ENCODE measurements at places on chromosomes 5 and 9.

DNA sequence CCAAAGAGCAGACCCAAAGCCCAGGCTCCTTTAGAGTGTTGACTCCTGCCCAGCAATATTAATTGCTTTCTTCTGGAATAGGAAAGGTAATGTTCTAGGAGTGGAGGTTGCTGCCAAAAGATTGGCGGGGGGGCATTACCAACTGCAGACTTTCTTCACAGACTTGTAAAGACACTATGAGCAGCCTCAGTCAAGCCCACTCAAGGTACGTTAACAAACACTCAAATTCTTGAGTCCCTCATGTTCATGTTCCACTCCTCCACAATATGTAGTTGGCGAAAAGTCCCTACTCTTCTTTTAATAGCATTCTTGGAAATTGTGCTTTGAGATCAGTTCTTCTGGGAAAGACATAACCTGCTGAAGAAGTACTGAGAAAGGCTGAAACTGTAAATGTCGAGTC is 409.2 kb upstream of the KIF2A start:
- DNase-seq, result no peak

DNA sequence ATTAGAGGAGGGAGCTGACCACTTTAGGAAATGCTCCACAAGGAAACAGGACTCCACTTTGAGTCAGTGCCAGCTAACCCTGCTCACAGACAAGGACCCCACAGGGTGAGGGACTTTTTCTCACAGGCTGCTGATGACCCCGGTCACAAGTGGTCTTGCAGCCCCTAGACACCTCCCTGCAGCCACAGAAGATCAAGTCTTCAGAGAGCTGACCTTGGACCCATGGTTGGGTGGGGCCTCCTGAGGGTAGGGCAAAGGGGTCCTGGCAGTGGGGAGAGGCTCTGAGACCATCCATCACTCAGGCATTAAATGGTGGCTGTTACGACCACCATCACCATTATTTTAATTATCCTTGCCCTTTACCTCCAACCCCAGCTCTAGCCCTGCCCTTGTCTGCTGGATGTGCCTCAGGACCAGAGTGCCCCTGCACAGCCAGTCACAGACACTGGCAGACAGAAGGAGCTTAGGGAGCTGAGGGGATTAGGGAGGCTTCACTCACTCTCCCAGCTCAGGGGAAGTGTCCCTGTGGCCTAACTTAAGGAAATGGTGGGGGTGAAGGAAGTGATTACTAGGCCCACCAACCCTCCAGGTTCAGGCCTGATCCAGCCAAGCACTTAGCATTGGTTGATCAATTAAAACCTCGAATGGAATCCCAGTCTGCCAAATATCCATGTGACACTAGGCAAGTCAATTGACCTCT is 1.6 kb downstream of the ACSL6 start:
- DNase-seq, result no peak

DNA sequence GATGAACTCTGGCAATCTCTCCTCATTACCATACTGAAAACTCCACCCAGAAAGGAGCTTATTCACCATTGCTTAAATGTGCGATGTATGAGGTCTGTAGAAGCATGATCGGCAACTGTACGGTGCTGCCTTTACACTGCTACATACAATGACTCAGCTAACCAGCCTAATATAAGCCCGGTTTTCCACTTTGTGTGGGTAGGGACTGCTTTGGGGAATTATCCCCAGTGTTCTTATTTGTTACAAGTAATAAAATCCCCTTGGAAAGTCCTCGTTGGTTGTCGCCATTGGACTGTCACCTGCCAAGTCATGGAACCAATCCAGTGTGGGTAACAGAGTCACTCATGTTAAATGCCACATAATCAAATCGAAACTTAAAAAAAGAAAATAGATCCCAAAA is 23.5 kb upstream of the TENT2 start:
- DNase-seq, result no peak

DNA sequence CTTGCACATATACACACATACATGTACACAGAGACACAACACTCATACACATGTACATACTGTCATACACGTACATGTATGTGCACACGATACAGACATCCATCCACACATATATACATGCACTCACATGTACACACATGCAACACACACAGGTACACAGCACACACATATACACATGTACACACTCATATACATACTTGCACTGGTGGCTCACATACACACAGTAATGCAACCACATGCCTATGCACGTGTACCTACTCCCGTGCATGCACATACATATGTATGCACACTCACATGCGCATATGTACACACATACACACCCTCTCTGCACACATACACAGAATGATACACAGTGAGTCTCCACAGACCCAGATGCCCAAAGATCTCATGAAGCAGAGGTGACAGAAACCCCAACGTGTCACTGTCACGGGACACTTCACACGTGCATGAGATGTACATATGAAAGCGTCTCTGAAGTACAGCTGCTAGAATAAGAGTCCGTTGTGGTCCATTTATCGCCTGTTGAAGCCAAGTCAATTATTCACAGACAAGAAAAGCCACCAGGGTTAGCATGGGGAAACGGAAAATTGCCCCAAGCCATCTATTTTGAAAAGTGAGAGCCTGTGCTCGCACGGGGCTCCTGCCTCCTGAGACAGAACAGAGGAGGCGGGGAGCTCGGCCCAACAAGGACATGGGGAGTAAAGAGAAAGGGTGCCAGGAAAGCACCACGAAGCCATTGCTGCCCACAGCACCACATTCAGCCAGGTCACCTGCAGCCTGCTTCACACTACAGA is 24.9 kb downstream of the LPCAT1 start:
- no peak for DNase-seq

GRCh38 chr9:136674786-136675349 is 12.2 kb downstream of the EGFL7 start:
- no peak for DNase-seq

GRCh38 chr5:171445644-171446516 is 26.4 kb downstream of the FGF18 start:
- no peak for DNase-seq

DNA sequence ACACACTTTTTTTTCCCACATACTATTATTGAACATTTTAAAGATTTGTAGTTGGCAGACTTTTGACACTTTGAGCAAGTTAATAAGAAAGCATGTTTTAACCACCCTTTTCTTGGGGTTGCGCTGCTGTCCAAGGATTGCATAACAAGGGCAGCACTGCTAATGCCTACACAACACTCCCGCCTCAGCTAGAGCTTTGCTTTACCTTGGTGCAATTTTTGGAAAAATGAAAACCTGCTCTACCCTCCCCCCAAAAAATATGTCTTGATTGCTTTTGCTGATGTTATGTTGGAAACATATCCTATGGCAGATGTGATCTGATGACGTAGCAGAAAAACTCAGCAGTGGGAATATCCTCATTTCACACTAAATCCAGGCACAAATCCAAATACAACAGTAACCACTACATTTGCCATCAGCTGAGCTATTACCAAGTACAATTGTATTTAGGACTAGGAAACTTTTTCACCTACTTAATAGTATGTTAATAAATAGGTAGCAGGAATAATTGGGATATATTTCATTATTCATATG is 51.5 kb downstream of the UBE2R2 start:
- no peak for DNase-seq

- DNase-seq, result peak; percentile 46
Measured at GRCh38 chr9:10946676-10947410, 334.0 kb upstream of the PTPRD start.

DNA sequence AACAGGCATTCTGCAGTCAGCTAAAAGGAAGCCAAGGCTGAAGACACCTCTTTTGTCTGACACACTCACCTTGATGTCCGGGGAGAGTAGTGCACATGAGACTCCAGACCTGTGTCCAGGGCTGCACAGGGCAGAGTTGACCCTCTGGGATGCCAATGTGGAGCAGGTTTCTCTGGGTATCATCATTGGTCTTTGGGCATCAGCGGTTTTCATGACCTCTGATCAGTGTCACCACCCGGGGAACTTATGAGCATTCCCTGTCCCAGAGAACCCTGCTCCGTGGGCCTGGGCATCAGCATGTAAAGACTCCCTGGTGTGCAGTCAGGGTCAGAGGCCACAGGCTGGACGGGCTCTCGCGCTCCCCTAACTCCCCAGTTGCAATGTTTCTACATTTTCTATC is 80.2 kb downstream of the NSUN2 start:
- no peak for DNase-seq

- no peak for DNase-seq
Measured at GRCh38 chr5:31537851-31538250, 5.8 kb downstream of the C5orf22 start.

Data from DMS153 (cell line).